ENCODE measurements at places on chromosomes 3 and 15.
A peak's percentile ranks its signal among the peaks of the same experiment; 100 is the strongest.

DNA sequence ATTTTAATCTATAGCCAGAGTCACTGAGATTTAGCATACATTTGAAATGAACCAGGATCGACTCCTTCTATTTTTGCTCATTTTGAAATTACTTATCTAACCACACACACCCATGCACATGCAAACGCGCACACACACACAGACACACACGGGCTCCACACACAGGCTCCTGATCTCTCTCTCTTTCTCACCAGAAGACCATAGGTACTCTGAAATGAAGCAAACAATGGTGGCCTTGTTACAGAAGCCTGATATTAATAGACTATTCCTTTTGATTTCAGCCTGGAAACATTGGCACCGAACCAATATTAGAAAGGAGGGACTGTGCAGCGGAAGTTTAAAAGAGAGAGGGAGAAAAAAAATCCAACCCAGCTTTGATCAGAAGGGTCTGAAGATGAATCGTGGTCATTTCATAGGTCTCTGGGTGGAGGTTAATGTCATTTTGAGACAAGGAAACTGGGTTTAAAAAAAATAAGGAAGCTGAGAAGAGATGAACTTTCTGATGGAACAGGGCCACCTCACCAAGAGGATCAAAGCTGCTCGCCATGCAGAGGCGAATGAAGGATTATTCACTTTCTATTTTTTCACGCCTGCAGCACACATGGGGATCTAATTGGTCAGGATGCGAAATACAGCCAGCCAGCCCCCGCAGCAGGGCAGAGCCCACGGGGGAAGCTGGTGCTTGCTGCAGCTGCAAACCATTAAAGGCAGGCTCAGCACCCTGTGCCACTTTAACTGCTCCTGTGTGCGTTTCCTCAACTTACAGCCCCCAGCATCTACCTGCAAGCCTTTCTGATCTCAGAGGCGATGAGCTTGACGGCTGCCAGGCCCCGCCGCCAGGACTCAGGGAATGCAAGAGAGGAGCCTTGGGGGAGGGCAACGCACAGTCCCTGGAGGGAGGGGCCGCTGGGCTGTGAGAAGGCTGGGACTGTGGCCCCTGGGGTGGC lies 88.8 kb downstream of the HES1 start:
- no peak for DNase-seq

- no peak for DNase-seq
These were observed 109.0 kb upstream of the ADAMTS9 start for GRCh38 chr3:64796607-64797399.

GRCh38 chr3:9173445-9173844 lies 76.0 kb downstream of the SRGAP3 start:
- DNase-seq, result no peak

GRCh38 chr3:58190291-58190690 lies 20.5 kb downstream of the DNASE1L3 start:
- DNase-seq, result no peak

- DNase-seq, result no peak
These were observed 17.2 kb downstream of the RAD18 start for GRCh38 chr3:8945890-8946600.

DNA sequence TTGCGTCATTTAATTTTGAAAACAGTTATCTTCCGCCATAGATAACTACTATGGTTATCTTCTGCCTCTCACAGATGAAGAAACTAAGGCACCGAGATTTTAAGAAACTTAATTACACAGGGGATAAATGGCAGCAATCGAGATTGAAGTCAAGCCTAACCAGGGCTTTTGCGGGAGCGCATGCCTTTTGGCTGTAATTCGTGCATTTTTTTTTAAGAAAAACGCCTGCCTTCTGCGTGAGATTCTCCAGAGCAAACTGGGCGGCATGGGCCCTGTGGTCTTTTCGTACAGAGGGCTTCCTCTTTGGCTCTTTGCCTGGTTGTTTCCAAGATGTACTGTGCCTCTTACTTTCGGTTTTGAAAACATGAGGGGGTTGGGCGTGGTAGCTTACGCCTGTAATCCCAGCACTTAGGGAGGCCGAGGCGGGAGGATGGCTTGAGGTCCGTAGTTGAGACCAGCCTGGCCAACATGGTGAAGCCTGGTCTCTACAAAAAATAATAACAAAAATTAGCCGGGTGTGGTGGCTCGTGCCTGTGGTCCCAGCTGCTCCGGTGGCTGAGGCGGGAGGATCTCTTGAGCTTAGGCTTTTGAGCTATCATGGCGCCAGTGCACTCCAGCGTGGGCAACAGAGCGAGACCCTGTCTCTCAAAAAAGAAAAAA lies 1.2 kb downstream of the B2M start:
- DNase-seq, result peak; percentile 82

DNA sequence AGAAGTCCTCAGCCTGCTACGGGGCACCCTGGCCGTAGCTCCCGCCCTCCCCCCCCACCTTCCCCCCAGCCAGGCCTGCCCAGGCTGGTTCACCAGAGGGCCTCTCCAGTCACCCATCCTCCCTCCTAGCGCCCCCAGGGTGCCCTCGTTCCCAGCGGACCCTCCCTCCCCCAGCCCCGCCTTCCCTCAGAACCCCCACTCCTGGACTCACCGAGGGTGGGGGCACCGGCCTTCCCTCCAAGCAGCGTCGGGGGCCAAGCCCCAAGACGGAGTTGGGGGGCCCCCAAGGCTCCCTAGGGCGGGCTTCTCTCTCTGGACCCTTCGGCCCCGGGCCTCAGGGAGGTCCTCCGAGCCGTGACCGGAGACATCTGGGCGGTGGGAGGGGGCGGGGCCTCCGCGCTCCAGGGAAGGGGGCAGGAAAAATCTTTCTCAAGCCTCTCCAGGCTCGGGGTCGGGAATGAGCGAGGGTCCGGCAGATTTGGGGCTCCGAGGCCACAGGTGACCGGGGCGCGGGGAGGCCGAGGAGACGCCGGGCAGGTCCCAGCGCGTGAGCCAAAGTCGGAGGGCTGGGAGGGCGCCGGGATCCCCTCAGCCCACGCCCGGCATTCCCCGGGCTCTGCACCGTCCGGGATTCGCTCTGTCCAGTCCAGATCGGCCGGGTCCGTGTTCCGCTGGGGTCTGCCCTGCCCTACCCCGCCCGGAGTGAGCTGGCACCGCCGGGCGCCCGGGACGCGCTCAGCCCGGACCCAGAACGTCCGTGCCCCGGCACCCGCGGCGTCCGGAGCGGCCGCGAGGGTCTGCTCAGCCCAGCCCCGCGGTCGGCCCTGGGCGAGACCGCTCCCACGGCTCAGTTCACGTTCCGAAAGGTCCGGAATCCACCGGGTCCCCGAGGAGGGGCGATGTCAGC lies 999 bp downstream of the INSYN1 start:
- DNase-seq, result peak; percentile 65

GRCh38 chr3:134085034-134085775 lies 55.5 kb upstream of the SLCO2A1 start:
- no peak for DNase-seq

DNA sequence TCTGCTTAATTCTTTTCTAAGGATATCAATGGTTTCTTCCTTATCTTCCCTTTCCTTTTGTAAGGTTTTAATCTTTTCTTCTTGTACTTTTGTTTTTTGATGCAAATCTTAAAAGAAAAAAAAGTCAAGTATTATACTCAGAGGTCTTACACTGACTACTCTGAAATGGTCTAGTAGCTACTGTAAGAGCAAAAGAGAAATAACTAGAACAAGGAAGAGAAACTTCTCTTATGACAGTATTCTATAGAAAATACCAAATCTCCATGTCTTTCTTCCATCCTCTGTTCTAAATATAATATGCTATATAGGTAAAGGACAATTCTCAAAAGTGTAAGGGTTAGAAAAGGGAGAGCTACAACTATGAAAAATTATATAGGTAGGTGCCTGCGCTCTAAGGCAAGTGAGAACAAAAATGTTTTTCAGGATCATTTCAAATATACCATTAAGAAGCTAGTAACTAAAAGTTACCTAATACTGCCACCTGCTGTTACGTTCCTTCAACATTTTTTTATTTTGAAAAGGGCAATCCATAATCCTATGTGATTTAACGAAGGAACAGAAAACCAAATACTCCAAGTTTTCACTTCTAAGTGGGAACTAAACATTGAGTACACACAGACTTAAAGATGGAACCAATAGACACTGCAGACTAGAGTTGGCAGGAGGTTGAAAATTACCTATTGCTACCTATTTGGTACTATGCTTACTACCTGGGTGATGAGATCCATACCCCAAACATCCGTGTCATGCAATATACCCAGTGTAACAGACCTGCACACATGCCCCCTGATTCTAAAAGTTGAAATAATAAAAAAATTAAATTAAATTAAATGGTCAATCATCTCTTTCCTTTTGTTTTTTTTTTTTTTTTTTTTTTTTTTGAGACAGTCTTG lies 36.7 kb downstream of the CIP2A start:
- no peak for DNase-seq

- DNase-seq, result no peak
These were observed 403.9 kb downstream of the IL5RA start for GRCh38 chr3:2706144-2706835.

DNA sequence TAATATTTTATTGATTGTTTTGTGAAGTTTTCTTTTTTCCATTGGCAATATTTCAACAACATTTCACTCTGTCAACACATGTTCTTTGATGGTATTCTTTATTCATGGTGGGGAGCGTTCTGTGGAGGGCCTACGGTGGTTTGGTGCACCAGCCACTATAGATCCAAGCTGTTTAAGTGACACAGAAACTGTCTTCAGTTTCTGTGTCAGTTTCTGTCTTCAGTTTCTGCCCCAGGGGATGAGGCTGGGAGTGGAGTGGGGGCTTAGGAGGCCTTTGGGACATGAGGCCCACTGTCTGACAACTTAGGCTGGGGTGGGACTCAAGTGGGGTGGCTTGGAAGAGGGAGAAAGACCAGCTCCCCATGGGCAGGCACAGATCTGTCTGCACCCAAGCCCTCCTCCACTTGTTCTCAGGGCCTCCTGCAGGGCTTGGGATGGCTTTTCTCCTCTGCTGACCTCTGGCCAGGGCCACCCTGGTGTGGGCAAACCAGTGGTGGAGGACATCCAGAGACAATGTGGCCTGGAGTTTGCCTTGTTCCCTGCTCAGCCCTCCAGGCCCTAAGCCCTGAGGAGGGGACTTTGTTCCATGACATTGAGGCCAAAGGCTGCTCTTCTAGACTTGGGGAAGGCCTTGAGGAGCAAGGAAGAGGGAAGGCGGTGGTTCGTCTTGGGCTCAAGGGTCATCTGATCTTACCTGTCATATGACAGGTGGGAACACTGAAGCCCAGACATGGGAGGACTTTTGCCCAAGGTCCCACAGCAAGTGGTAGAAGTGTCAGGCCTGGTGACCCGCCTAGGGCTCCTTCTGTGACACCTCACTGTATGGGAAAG lies 60.3 kb upstream of the SMAD6 start:
- DNase-seq, result no peak

DNA sequence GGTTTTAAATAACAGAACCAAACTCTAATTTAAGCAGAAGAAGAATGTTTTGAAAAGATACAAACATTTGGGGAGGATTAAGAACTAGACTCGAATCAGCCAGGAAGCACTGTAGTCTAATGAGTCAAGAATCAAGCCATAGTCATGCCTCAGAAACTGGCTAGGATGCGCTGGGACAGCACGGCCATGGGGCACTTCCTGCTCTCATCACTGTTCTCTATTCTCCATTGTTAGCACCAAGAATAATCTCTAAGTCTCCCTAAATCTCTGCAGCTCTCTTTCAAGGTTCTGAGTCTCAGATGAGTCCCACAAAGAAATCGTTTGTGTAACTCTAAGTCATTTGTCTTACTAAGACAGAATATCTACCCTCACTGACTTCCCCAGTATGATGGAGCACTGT lies 399.0 kb upstream of the KCNMB2 start:
- DNase-seq, result no peak
